ENCODE measurements at places on chromosomes 2 and 18. TPM values are rescaled to one million over a fixed set of nuclear protein-coding genes. Genes with fewer than 3 reads are reported as not detected.
A peak's percentile ranks its signal among the peaks of the same experiment; 100 is the strongest.

Gene CDH2
- 90.6 TPM for total RNA-seq

- peak; percentile 14 for DNase-seq
Measured at GRCh38 chr2:210195101-210195852, 24.1 kb upstream of the KANSL1L start.

Gene MCM6
- 18.5 TPM for total RNA-seq

Gene FSIP2
- not detected for total RNA-seq

- no peak for DNase-seq
Measured at GRCh38 chr2:239721531-239721930, 303.6 kb downstream of the NDUFA10 start.

Data from Daoy (cell line).